ENCODE measurements at places on chromosomes 1 and 21.

GRCh38 chr1:77824079-77824478 is 44.6 kb downstream of the MIGA1 start:
- no peak for DNase-seq

DNA sequence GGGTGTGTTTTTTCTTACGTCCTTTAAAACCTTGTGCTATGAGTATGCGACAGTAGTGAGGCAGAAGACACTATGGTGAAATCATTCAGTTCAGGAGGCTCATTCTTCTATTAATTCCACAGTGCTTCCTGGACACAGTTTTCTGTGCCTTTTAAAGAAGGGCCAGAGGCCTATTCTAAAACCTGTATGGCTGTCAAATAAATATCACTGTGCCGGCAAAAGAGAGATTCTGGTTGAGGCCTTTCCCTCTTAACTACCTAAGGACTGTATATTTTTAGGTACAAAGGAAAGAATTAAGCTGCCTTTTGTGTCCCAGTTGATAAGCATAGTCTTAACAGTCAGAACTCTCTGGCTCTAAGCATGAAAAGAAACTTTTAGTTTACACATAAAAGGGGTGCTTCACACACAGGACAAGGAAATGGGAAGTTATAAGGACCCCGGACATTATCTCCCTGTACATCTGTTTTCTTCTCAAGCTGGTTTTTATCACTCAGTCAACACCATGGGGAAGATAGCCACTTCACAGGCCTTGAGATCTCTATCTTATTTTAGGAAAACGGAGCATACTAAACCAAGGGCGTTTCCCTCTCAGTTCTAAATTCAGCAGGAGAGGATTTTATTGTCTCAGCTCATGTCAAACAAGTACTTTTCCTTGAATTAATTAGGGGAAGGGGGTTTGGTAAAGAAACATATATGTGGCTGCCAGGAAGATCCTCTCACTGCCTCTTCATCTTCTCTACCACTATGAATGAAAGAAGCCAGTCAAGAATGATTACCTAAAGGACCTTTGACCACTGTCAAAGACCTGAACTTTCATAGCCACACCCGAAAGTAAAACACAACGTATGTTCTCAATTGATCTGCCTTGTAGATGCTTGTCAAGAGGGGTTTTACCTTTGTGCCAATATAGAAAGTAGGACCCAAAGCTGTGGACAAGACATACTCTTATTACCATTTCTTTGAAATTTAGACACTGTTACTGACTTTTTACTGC is 71.4 kb upstream of the HSPA13 start:
- no peak for DNase-seq

GRCh38 chr1:26287033-26287711 is 7.3 kb downstream of the SH3BGRL3 start:
- no peak for DNase-seq

DNA sequence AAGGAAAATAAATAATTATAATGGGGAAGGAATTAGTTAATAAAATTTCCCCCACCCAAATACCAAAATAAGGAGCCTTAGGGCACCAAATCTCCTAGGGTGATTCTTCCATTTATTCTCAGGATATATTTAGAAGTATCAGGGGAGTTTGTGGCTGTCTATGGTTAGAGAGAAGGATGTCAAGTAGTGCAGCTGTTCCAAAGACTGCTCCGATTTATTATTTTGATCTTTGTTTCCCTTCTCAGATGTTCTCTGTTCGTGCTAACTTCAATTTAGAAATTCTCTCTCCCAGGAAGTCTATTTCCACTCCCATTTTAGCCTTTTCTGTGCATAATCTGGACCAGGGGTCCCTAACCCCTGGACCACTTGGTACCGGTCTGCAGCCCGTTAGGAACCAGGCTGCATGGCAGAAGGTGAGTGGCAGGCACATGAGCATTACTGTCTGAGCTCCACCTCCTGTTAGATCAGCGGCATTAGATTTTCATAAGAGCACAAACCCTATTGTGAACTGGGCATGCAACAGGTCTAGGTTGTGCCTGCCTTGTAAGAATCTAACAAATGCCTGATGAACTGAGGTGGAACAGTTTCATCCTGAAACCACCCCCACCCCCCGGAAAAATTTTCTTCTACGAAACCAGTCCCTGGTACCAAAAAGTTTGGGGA is 9.3 kb upstream of the MAST2 start:
- DNase-seq, result no peak

- DNase-seq, result no peak
Observed at GRCh38 chr1:108767115-108767514, 20.6 kb downstream of the STXBP3 start.

DNA sequence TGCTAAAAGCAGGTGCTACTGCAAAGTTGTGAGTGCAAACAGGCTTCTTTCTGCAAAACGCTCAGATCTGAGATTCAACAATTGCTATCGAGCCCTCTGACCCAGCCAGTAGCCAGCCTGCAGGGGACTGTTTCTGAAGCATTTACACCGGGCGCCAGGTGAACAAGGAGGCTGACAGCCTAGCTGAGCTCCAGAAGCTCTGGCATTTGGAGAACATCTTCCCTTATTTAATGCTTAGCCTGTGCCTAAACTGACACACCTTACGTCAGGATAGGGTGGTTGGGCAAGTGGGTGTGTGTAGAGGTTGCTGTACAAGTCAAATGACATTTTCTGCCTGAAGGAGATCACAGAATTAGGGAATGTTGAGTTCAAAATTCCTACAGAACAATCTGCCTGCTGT is 15.8 kb upstream of the PLA2G2C start:
- DNase-seq, result no peak

DNA sequence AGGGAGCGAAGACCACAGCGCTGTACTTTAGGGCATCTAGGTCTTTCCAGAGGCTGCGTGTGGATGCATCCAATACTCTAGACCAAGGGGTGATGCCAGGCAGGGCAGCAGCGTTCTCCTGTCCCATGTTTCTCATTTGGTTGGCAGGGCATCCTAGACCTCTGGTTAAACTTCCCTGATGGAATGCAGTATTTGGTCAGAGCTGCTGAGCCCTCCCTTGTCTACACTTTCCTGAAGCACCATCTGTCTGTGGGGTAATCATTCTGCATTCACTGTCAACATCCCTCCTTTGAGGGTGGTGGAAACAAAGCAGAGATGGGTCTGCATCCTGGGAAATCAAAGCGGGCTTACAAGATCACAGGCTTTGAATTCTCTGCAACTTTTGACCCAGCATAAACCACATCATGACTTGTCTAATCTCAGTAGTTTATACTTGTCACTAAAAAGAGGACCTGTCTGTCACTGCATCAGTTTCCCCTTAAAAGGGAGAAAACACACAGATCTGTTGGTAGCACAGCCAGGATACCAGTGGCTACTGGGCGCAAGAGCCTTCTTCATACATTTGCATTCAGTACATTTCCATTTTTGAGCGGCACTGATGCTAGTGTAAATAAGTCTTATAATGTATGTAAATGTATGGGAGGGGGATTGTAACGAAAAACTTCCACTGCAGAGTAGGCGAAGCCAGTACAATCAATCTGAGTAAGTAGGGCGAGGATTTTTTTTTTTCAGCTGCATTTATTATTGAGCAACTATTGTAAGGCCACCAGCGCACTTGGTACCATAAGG is 106.3 kb downstream of the GALNT2 start:
- no peak for DNase-seq

GRCh38 chr1:44783697-44784093 is 4.3 kb downstream of the BEST4 start:
- DNase-seq, result no peak

All from NCI-H2081 (cell line).